ENCODE measurements at places on chromosomes 12 and 14. TPM values are rescaled to one million over a fixed set of nuclear protein-coding genes. Genes with fewer than 3 reads are reported as not detected.

DNA sequence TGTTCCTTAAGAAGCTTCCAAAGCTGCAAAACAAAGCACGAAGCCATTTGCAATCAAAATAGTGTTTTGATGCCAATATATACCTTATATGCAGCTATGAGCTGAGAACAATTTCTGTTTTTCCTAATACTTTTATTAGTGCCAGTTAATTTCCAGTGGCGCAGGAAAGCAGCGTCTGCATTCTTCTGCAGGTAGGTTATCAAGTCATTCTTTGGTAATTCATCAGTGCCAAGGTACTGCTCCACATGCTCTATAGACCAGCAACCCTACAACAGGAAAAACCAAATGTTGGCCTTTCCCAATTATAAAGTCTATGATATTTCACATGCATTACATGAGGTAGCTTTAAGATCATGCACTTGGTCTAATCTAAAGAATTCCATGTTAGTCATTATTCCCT is 87.6 kb upstream of the STRN3 start:
- no peaks in the 10 kb centered on the region for H3K4me1 ChIP-seq
- H3K4me3 ChIP-seq = no peak overlapping the region
- H3K27ac ChIP-seq = no peak overlapping the region
- peaks cover 100% of the 10 kb centered on the region for H3K36me3 ChIP-seq

LHX5 gene
- not detected for total RNA-seq

DNA sequence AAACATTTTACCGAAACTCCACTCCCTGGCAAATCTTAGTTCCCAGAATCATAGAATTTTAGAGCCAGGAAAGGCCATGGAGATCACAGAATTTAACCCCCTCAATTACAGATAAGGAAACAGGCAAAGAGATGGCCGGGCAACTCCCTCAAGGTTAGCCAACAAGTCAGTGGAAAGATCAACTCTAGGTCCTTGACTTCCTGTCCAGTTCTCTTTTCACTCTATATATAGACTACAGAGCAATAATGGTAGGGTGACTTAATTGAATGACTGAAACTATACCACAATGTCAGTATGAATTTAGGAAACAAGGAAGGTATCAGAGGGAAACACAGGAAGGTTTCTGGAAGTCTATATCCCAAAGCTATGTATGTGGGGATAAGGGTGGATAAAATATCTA is 11.6 kb downstream of the OXA1L start:
- peaks cover 14% of the 10 kb centered on the region for H3K36me3 ChIP-seq
- no peaks in the 10 kb centered on the region for H3K4me1 ChIP-seq
- H3K4me3 ChIP-seq = no peak overlapping the region
- no peak overlapping the region for H3K27ac ChIP-seq
- no peaks in the 10 kb centered on the region for H3K27me3 ChIP-seq

DNA sequence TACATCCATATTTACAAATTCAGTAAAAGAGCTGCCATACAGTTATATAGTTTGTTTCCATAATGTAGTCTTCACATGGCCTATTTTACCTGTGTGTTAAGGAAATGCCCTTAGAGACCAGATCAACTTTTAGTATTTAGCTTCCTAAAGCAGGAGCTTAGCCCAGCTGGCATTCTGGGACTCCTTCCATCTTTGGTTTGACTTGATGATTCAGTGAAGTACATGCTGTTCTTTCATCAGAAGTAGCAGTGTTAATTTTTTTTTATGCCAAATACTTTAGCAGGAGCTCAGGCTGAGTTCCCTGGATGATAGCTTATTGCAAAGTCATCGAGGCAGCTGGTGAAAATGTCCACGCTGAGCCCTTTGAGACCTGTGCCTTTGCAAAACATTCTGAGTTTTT is 101.0 kb downstream of the FOXG1 start:
- no peaks in the 10 kb centered on the region for H3K4me1 ChIP-seq
- H3K36me3 ChIP-seq = no peaks in the 10 kb centered on the region
- H3K27ac ChIP-seq = no peak overlapping the region
- H3K27me3 ChIP-seq = no peaks in the 10 kb centered on the region

DNA sequence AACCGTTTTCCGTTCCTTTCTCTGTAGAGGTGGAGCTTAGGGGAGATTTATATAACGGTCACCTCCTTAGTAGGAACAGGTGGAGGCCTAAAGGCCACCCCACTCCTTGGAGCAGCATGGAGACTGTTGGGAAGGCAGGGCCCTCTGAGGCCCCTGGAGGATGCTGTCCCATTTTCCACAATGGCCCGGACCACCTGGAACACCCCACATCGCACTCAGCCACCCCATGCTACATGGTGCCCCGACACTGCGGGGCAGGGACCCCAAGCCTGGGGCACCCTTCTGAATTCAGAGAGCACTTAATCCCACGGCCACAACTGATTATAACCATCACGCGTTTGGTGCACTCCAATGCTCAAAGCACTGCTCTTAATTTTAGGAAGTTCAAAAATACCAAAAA is 41.4 kb downstream of the C14orf132 start:
- no peaks in the 10 kb centered on the region for H3K27me3 ChIP-seq
- H3K27ac ChIP-seq = no peak overlapping the region
- no peak for DNase-seq

DNA sequence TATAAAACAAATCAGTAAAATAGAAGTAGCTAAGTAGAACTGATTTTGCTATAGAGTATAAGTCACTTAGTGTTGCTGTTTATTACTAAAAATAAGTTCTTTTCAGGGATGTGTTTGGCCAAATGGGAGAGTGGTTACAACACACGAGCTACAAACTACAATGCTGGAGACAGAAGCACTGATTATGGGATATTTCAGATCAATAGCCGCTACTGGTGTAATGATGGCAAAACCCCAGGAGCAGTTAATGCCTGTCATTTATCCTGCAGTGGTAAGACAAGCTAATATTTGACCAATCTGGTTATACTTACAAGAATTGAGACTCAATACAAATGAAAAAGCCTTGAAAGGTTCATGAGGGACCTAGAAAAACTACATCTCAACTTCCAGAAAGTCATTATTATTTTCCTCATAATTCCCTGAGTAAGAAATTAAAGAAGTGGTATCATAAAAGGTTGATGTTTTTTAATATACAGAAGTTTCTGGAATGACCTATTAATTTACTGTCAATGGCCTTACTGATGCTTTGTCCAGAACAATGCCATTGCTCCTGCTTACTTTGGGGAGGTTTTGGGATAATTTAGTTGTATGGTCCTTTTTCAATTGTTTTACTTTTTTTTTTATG is 1.9 kb downstream of the LYZ start:
- H3K36me3 ChIP-seq = no peaks in the 10 kb centered on the region
- H3K27ac ChIP-seq = no peak overlapping the region
- DNase-seq = no peak

DDIT3 gene
- 159 TPM for total RNA-seq
